Tracheal epithelial cell (primary cell): ENCODE measurements at places on chromosomes 6 and 20. TPM values are rescaled to one million over a fixed set of nuclear protein-coding genes. Genes with fewer than 3 reads are reported as not detected.

The CASS4 gene
- 0.21 and 0.24 TPM in 2 replicates for total RNA-seq

The DST gene
- 265 and 416 TPM in 2 replicates for total RNA-seq

The TRIM15 gene
- under 0.01 TPM in 1 of 2 replicates, not detected in the other for total RNA-seq

The BMP6 gene
- 1.1 and 2.2 TPM in 2 replicates for total RNA-seq

The CLDN20 gene
- not detected in 2 replicates for total RNA-seq

The PTPRK gene
- total RNA-seq, result 42.8 and 85.5 TPM in 2 replicates

The TSBP1 gene
- total RNA-seq, result not detected in 2 replicates

The METTL24 gene
- not detected in 2 replicates for total RNA-seq

The TREML1 gene
- total RNA-seq, result not detected in 2 replicates

The CD40 gene
- total RNA-seq, result 10.0 and 28.4 TPM in 2 replicates

The HTR1E gene
- total RNA-seq, result not detected in 2 replicates

The CST1 gene
- not detected in 2 replicates for total RNA-seq

The ATXN1 gene
- 14.3 and 14.5 TPM in 2 replicates for total RNA-seq

The MOG gene
- not detected in 2 replicates for total RNA-seq

The GNAS-AS1 gene
- total RNA-seq, result 0.48 TPM in 1 of 2 replicates, not detected in the other

The IRAK1BP1 gene
- 2.2 and 5.5 TPM in 2 replicates for total RNA-seq

The ADGRF1 gene
- 6.7 and 16.8 TPM in 2 replicates for total RNA-seq

The ZNF391 gene
- 0.64 and 2.4 TPM in 2 replicates for total RNA-seq

The PAX1 gene
- not detected in 2 replicates for total RNA-seq

The ROS1 gene
- total RNA-seq, result under 0.01 and 0.24 TPM in 2 replicates

The ARMC12 gene
- total RNA-seq, result 0.64 and 1.4 TPM in 2 replicates

The MYL9 gene
- under 0.01 and 1.9 TPM in 2 replicates for total RNA-seq

The SLC17A4 gene
- under 0.01 TPM in 1 of 2 replicates, not detected in the other for total RNA-seq

The PROCR gene
- 92.3 and 122 TPM in 2 replicates for total RNA-seq

The EYS gene
- under 0.01 and 0.64 TPM in 2 replicates for total RNA-seq

The OR2J3 gene
- total RNA-seq, result not detected in 2 replicates

The SRXN1 gene
- 68.0 and 171 TPM in 2 replicates for total RNA-seq

The RIPOR2 gene
- total RNA-seq, result under 0.01 TPM in 2 replicates

The TNNC2 gene
- total RNA-seq, result 0.43 TPM in 1 of 2 replicates, not detected in the other

The UFL1 gene
- 16.9 and 19.0 TPM in 2 replicates for total RNA-seq

The DEFB132 gene
- total RNA-seq, result not detected in 2 replicates

The KCNB1 gene
- total RNA-seq, result under 0.01 TPM in 1 of 2 replicates, not detected in the other

The CCDC170 gene
- under 0.01 and 0.24 TPM in 2 replicates for total RNA-seq

The RPS21 gene
- total RNA-seq, result 756 and 909 TPM in 2 replicates

The FBXO9 gene
- total RNA-seq, result 19.8 and 27.7 TPM in 2 replicates

The LGSN gene
- 0.21 TPM in 1 of 2 replicates, not detected in the other for total RNA-seq

The PRDM1 gene
- 2.6 and 12.8 TPM in 2 replicates for total RNA-seq

The HS3ST5 gene
- total RNA-seq, result not detected in 2 replicates

The TTBK1 gene
- not detected in 2 replicates for total RNA-seq

The PCMTD2 gene
- 30.1 and 37.3 TPM in 2 replicates for total RNA-seq

The MUCL3 gene
- under 0.01 TPM in 1 of 2 replicates, not detected in the other for total RNA-seq

The TFAP2D gene
- total RNA-seq, result not detected in 2 replicates

The YWHAB gene
- 65.1 and 69.3 TPM in 2 replicates for total RNA-seq

The HLA-DQA2 gene
- not detected in 2 replicates for total RNA-seq

The IL20RA gene
- 2.9 and 17.1 TPM in 2 replicates for total RNA-seq

The COL20A1 gene
- total RNA-seq, result not detected in 2 replicates
